AG04449 (cell line): ENCODE measurements at places on chromosomes 1 and 21.
A peak's percentile ranks its signal among the peaks of the same experiment; 100 is the strongest.

DNA sequence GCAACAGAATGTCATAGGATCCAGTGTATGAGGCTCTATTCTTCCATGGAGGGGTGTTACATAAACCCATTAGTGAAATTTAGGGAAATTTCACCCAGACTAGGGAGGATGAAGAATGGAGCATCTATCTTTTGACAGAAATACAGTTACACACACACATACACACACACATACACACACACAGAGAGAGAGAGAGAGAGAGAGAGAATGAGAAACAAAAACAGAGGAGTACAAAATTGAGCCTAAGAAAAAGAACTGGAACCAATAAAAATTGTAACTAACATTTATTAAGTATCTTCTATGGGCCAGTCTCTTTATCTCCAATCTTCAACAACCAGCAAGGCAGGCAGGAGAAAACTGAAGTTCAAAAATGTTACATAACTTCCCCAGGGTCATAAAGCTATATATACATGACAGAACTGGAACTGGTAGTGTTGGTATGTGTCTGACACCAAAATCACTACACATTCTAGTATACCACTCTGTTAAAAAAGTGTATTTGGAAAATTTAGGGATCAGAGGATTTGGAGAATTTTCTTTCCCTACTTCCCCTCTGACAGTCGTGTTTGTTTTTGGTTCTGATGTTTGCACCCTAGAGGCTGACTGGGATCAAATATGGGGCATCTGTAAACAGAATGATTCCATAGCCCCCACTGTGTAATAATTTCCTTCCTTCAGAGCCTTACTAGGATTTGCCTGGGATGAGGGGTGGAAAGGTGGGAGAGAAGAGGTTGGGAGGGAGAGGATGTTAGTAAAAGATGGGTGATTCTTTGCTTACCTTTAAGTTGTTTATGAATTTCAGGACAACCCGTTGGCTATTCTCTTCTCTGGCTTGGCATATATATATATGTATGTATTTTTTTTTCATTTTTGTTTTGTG, 1.0 kb upstream of the ZFYVE9 start:
- no peak for DNase-seq

DNA sequence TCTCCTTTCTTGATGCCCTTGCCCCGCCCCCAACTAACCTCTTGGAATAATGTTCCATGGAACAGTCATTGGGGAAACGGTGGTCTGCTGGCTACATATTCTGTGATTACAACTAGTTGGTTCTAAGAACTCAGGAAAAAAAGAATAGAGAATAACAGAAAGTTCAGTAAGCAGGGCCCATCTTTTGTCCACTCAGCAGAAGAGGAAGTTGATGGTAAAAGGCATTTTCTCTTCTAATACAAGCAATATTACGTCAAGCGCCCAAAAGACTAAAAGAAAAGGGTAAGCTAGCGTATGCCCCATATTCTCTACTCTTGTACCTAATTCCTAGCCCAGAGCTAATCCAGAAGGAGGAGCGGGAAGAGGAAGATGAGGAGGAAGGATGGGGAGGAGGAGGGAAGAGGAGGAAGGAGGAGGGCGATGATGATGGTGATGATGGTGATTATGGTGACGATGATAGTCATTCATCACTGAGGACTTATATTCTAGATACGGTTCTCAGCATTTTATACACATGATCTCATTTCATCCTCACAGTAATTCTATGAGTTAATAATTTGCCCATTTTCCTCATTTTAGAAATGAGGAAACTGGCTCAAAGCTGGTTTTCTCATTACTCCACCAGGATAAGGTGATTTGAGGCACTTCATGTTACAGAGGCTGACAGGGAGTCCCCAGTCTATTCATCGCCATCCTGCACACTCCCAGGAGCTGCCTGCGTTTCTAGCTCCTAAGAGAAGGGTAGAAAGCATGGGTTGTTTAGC, 76.6 kb upstream of the EFHD2 start:
- no peak for DNase-seq

DNA sequence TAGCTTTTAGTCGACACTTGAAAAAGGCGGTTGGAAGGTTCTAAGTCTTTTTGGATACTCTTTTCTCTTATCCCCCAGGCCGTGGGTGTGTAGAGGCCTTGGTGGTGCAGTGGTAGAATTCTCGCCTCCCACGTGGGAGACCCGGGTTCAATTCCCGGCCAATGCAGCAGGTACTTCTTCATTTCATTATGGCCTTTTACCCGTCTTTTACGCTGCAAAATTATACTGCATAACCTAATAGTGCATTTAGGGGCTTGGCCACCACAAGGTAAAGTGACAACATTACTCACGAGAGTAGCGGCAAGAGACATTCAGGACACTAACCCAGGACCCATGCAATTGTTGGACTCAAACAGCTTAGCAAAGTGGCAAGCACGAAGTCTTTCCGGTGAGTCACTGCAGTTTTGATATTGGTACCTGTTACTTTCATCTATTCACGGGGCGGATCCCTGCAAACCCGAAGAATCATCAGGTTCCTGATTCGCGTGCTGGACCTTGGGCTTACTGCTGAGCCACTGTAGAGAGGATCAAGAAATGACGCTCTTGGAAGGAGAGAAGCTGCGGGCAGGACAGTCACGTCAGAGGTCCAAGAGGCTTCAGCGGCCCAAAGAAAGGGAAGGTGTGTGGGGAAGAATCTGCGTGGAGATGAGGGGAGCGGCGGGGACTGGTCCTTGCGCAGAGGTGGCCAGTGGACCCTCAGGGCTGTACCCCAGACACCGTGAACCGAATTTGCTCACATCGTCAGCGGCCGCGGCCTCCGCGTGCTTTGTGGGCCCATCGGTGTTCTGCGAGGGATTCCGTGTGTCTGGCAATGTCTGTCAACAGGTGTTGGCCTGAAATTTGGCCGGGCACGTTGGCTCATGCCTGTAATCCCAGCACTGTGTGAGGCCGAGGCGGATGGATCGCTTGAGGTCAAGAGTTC, 12.9 kb upstream of the RNU1-4 start:
- no peak for DNase-seq

DNA sequence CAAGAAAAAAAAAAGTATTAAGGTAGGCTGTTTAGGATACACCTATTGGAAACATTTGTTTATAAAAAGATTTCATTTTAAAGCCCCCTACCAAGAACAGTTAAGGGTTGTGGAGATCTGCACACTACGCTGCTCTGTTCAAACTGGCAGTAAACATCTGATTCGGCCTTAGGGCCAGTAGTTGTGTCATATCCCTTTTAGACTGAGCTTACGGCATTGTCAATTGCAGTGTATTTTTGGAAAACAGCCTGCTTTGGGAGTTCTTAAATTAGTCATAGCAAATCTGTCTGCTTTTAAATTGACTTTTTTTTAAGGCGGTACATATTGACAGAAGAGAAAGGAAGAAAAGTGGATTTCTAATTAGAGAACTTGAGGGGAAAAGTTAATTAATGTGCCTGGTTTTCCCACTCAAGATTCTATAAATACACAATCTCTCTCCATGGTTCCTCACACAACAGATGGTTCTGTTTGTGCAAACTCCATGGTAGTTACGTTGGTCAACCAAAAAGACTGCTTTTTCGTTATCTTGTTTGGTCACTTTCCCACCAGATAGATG, 1.7 kb upstream of the ELK4 start:
- DNase-seq, result no peak

- DNase-seq, result no peak
Measured at GRCh38 chr1:7491818-7492173, 279.3 kb upstream of the VAMP3 start.

- no peak for DNase-seq
Measured at GRCh38 chr1:47584249-47584648, 146.4 kb downstream of the FOXD2 start.

DNA sequence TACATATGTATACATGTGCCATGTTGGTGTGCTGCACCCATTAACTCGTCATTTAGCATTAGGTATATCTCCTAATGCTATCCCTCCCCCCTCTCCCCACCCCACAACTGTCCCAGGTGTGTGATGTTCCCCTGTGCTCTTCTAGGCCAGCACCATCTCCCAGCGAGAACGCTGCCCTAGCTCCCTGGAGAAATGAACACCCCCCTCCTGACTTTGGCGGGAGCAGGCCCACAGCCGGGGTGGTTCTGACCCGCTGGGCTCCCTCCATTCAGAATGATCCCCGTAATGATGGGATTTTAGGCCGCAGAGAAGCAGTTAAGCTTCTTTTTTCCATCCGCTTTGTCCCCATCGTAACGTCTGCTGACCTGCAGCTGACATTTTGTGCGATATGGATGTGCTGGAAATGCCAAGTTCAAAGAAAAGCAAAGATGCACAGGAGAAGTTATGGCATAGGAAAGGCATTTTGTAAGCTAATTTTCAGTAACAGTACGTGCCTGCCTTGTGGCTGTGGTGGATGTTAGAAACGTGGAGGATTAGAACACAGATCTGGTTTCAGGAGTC, 39.3 kb downstream of the ELK4 start:
- no peak for DNase-seq

DNA sequence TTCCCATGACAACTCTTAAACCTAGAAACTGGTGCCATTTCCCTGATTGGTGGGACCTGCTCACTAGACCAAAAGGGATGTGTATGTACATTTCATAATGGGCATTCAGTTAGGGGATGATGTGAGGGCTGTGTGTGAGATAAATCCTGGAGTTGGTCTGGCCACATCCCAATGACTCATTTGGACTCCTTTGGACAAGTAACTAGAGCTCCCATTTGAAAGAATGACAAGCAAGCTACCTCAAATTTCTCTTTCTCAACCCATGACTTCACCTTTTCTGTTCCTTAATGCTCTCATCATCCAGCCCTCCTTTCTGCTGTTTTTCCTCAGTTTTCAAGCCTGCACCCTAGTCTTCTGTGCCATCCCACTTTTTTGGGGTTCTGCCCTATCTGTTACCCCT, 27.9 kb downstream of the EBNA1BP2 start:
- DNase-seq, result peak; percentile 5

- no peak for DNase-seq
Measured at GRCh38 chr21:44537930-44538911, 1.8 kb downstream of the KRTAP10-1 start.

- DNase-seq, result no peak
Measured at GRCh38 chr1:216422821-216423520, at the start of gene USH2A. Gene USH2A, minus strand, starts transcription at chr1:216423448. Its CDS starts 1,112 bp downstream, at chr1:216422336.

- DNase-seq, result peak; percentile 71
Measured at GRCh38 chr1:56578963-56579875, at the start of gene PLPP3. Gene PLPP3, minus strand, starts transcription at chr1:56579563. Its CDS starts 547 bp downstream, at chr1:56579016.

GRCh38 chr1:191984856-191985255, 173.4 kb upstream of the RGS18 start:
- DNase-seq, result no peak

- DNase-seq, result no peak
Measured at GRCh38 chr1:213464786-213465460, 413.9 kb downstream of the RPS6KC1 start.

DNA sequence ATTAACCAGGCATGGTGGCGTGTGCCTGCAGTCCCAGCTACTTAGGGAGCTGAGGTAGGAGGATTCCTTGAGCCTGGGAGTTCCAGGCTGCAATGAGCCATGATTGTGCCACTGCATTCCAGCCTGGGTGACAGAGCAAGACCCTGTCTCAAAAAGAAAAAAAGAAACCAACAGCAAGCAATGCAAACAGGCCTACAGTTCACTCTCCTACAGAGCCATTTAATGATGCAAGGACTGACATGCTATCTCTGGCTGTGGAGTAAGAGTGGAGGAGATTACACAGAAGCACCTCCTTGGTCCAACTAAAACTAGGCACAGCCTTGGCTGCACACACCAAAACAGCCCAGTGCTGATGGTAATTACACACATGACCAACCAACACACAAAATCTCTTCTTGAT, 127.5 kb upstream of the SOD1 start:
- DNase-seq, result no peak

DNA sequence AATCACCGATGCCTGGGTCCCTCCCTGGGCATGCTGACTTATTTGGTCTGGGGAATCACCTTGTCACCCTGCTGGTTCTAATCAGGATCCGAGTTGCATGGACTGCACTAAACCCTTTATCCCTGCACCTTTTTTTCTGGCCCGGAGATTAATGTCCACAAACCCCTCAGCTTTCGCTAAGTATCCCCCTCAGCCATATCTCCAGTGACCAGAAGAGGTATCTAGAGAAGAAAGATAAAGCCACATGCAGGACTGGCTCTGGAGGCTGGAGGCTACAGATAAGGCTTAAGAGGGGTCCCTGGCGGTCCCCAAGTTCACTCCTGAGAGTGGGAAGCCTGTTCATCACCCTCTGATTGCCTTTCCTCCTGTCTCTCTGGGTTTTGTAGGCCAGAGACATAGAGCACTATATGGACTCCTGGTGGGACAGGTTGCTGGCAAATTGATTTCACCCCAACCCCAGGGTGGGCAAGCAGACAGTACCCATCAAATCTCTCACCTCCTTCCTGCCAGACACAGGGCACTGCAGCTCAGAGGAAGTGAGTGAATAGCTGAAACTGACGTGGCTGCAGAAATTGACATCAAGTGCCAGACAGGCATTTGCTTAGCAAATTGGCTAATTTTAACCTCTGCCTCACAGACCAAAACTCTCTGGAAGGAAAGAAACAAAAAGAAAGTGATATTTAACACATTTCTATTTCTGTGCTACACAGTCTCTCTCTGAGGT, 38.8 kb downstream of the HMGB4 start:
- DNase-seq, result no peak

DNA sequence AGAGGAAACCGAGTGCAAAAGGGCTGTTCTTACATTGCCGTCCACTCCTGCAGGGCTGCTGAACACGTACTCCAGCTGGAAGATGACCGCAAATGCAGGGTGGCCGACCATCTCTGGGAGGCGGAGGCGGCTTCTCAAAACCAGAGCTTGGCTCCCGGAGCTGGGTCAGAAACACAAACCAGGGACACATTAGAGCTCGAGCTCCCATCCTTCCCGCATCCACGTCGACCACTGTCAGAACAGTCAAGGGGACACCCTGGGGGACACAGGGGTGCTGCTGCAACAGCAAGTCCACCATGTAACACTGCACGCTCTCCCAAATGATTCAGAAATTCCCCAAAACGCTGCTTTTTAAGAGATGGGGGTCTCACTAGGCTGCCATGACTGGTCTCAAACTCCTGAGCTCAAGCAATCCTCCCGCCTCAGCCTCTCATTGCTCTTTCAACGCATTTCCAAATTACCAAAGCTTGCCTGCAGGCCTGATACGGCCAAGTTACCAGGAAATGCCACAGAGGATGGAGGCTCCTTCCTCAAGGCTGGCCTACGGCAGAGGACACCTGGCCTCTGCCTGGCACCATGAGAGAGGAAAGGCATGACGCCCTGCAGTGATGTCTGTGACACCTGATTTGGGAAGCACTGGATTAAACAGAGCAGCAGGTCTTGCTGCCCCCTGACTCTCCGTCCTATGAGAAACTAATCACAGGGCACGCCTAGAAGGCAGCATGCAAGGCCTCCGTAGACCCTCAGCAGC, 45.0 kb downstream of the NPHP4 start:
- no peak for DNase-seq

GRCh38 chr1:233639611-233640010, 25.7 kb downstream of the KCNK1 start:
- no peak for DNase-seq

DNA sequence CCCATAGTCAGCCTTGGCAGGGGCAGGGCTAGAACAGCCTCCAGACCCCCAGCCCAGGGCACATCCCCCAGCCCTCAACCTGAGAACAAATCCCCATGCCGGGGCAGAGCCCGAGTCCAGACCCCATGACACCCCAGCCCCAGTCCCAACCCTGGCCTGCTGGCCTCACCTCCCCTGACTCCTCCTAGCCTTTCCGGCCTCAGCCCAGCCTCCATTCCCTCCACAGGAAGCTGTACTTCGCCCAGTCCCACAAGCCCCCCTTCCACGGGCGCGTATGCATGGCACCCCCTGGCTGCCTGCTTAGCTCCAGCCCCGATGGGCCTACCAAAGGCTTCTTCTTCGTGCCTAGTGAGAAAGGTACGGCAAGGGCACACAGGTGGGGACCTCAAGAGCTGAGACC, 50.4 kb downstream of the DISP3 start:
- no peak for DNase-seq

GRCh38 chr1:33017175-33017574, 19.5 kb downstream of the AK2 start:
- no peak for DNase-seq

GRCh38 chr1:115242543-115242942, 95.5 kb downstream of the NGF start:
- DNase-seq, result no peak
